ENCODE measurements at places on chromosomes 12 and 14.

GRCh38 chr12:108665608-108666202, 32.0 kb upstream of the SELPLG start:
- DNase-seq, result no peak

DNA sequence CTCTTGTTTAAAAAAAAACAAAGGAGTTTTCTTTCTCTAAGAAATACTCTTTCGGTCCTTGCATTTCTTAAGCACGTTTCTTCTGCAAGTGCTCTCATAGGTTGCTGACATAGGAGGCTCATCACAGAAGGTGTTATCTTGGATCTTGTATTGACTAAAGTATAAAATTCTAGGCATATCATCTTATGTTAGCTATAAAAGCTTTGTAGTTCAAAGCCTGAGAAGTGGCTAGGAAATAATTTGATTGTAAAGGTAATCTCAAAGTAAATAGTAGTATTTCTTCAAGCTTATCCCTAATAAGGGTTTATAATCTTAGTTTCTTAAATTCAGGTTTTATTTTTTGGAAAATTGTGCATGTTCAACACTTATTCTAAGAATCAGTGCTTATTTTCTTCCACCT, 778.9 kb downstream of the TMTC2 start:
- DNase-seq, result no peak

DNA sequence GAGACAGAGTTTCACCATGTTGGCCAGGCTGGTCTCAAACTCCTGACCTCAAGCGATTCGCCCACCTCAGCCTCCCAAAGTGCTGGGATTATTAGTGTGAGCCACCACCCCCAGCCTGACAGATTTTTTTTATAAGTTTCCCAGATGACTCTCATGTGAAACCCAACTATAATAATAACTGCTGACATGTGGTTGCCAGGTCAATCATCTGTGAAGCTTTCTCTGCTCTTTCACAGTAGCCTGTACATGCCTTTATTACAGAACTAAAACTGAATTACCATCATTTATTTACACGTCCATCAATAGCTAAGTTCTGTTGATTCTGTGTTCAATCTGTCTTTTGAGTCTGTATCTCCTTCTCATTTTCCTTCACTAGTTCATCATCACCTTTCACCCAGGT, 218.5 kb downstream of the RPS29 start:
- no peak for DNase-seq

DNA sequence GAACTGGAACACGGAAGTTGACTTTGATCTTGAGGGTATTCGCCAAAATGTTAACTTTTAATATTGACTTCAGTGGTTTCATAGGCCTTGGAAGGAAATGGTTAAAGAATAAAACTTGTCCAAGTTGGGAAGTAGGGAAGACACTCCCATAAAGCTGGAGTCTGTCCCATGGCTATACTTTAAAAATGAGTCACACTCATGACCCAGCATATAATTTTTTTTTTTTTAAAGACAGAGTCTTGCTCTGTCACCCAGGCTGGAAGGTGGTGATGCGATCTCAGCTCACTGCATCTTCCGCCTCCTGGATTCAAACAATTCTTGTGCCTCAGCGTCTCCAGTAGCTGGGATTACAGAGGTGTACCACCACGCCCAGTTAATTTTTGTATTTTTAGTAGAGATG, 19.6 kb downstream of the TMPRSS12 start:
- DNase-seq, result no peak

DNA sequence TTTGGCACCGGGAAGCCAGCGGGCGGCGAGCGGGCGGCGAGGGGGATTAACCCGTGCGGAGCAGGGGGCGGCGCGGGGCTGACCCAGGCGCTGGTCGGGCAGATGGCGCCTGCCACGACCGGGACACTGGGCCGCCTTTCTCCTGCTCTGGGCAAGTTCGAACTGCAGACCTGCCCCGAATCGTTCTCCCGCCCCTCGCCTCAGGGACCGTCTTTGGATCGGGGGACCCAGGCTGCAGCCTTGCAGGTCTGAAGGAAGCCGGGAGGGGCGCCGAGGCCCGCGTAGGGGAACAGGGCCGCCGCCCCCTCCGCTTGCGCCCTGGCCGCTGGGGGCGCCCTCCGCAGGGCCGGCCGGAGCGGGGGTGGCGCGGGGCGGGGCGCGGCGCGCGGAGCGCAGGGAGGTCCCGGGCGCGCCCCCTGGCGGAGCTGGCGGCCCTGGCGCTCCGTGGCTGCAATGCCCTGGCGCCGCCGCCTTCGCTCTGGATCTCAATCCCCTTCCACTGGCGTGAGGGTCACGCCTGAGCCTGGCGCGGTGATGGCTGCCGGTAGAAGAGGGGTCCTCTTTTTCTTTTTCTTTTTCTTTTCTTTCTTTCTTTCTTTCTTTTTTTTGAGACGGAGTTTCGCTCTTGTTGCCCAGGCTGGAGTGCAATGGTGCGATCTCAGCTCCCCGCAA, 449 bp upstream of the LTBP2 start:
- peak; percentile 46 for DNase-seq

GRCh38 chr14:41749429-41749828, 142.8 kb downstream of the LRFN5 start:
- peak; percentile 18 for DNase-seq

DNA sequence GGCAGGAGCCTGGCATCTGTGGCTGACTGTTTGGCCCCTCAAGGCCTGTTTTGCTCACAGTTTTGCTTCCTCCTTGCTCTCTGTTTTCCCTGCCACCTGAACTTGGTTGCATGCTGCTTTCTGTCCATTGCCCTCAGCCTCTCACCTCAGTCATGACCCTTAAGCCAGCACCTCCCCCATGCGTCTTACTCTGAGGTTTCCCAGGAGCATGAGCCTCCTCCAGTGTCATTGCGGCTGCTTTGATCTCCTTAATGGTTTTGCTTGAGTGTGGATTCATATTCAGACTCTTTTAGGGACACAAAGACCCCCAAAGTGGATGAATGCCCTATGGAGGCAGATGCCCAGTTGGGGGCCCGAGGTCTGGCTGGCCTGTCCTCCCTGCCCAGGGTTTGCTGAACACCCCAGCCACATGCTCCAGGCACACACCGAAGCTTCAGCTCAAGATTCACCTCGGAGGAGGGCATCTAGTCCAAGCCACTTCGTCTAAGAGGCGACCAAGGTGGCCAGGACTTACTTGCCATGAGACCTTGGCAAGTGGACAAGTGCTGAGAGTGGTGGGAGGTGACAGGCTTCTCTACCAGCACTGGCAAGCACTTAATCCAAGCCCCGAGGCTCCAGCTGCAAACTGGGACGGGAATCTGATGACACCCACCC, 95.4 kb upstream of the DIO3 start:
- no peak for DNase-seq

DNA sequence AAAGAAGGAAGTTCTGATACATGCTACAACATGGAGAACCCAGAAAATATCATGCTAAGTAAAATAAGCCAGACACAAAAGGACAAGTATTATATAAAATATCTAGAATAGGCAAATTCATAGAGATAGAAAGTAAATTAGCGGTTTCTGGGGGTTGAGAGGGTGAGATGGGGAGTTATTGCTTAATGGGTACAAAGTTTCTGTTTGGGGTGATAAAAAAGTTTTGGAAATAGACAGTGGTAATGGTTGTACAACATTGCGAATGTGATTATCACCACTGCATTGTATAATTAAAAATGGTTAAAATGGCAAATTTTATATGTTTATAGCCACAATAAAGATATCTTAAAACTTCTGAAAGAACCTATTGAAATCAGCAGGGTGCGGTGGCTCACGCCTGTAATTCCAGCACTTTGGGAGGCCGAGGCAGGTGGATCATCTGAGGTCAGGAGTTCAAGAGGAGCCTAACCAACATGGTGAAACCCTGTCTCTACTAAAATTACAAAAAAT, 15.0 kb downstream of the ZBTB25 start:
- no peak for DNase-seq

DNA sequence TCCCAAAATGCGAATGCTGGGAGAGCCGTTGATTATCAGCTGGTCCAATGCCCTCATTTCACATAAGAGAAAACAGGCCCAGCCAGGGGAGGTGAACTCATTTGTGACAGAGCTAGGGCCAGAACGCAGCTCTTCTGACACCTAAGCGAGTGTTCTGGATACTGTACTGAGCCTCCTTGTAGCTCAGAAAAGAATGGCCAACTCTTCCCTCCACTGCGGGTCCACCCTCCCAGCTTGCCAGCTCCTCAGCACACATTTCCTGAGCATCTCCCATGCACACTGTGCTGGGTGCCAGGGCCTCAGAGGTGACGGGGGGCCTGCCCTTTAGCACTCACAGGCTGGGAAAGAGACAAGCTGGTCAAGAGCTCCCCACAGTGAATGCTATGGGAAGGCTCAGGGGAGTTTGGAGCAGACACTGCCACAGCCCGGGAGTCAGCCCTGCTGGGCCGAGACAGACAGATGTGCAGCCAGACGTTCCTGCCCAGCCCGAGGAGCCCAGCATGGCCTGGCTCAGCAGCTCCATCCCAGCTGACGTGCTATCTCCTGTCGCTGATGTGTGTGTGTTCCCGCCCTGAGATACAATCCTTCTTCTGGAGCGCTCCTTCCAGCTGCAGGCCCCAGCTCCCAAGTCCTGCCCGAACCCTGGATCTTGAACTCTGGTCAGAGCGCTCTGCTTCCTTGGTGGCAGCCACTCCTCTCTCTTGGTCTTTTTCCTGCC, 3.5 kb downstream of the CMTM5 start:
- no peak for DNase-seq

- no peak for DNase-seq
These were observed 1.9 kb downstream of the TOGARAM1 start for GRCh38 chr14:44963775-44964380.

Data from Jurkat, Clone E6-1 (cell line).